Choroid plexus epithelial cell (primary cell): ENCODE measurements at places on chromosomes 11 and 22.

GRCh38 chr11:43285826-43286225, 26.0 kb upstream of the API5 start:
- DNase-seq = no peak

DNA sequence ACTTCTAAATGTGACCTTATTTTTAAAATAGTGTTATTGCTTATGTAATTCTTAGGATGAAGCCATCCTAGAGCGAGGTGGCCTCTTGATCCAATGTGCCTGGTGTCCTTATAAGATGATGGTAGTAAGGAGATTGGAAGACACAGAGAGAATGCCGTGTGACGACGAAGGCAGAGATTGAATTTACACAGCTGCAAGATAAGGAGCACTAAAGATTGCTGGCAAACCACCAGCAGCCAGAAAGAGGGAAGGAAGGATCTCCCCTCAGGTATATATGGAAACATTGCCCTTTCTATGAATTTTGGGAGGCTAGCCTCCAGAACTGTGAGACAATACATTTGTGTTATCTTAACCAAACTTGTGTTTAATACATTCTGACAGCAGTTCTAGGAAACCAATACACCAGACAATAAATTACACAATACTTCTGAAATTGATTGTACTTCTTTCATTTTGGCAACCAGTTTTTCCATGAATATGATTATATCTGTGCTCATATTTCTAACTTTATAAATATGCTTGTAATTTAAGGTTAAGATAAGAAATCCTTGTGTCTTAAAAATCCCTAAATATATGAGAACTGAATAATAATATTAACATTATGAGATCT, 86.3 kb upstream of the VPREB1 start:
- no peak for DNase-seq

GRCh38 chr11:36411202-36411640, 98.9 kb downstream of the TRAF6 start:
- DNase-seq = no peak

DNA sequence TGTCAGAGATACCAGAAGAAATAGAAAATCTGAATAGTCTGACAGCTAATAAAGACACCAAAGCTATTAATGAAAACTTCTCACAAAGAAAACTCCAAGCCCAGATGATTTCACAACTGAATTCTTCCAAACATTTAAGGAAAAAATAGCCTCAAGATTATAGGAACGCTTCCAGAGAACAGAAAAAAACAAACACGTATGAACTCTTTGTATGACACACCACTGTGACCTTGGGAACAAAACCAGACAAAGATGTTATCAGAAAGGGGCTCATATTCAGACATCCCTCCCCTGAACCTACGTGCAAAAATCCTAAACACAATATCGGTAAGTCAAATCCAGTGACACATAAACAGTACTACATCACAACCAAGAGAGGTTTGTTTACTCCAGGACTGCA, 23.5 kb downstream of the CERK start:
- DNase-seq = peak; percentile 44

GRCh38 chr22:36360871-36361383, 26.8 kb downstream of the MYH9 start:
- peak; percentile 67 for DNase-seq

DNA sequence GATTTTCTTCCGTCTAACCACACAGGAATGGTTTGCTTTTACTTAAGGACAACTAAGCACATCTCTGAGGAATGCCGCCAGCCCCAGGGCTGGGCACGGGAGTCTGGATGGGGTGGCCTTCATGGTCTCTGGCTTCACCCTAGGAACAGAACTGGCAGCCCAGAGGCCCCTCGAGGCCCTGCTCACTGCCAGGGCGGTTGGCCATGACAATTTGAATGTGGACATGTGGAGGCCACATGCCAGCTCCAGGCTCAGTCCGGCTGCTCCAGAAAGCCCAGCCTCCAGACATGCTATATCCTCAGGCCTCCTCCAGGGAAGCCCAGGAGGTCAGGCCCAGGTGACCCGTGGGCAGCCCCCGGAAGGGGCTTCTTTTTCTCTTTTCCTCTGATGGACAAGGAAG, 84.0 kb upstream of the FGF3 start:
- DNase-seq = no peak

DNA sequence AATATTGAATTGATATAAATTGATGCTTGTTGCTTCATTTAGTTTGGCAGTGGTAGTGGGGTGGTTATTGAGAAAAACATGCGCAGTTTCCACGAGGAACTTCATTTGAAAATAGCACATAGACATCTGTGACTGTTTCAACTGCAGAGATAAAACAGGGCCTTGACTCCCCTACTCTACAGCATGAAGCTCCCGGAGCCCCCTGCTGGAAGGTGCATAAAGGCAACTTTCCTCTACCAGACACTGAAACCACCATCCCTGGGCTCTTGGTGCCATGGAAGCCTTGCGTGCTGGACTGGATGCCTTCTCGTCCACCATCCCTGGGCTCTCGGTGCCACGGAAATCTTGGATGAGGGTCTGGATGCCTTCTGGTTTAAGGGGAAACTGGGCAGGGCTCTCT, 195.9 kb downstream of the CSNK2A3 start:
- DNase-seq = peak; percentile 59

DNA sequence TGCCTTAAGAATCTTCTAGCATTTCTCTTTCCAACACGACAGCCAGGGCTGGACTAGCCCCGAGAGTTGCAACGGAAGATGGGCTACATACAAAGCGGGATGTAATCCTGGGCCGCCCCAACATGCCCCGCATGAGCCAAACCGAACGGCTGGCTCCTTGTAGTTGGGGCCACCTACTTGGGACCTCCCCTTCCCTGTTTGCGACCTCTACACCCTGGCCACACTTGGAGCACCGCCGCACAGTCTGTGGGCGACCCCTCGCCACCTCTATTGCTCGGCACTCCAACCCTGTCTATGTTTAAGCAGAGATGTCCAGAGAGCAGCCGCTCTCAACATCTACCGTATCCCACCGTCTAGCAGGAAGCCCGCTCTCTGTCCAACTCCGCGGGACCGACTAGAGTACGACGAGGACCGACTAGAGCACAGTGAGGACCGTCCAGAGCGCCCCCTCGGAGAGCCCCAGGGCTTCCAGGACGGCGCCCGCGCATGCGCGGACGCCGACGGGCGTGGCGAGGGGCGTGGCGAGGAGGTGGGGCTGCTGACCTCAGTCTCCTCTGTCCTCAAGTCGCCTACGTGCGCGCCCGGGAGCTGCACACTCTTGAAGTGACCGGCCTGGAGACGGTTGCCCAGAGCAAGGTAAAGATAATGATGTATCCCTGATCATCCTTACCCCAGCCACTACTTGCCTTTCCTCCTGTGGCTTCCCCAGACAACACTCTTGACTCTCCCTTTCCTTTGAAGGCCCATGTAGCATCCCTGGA, 32.3 kb downstream of the NEAT1 start:
- peak; percentile 82 for DNase-seq
